SHP77 treated with DMSO at 0.1 percent for 48 hours (cell line): ENCODE measurements at places on chromosomes 1 and 21.

DNA sequence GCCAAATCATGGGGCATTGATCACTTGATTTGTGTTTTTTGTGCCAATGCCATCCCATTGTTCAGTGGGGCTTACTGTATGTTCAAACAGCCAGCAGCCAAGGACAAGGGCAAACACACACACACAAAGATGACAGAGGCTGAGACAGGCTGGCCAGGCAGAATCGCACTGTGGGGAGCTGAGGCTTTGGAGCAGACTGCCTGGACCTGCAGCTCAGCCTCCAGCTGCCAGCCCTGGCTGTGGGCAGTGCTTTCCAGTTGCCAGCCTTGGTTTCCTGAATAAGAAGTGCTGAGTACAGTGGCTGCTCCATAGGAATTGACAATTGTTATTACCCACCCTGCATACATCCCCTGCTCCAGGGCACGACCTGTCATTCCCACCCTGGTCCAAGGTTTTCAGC, 16.9 kb upstream of the PCP4 start:
- no peak for DNase-seq

DNA sequence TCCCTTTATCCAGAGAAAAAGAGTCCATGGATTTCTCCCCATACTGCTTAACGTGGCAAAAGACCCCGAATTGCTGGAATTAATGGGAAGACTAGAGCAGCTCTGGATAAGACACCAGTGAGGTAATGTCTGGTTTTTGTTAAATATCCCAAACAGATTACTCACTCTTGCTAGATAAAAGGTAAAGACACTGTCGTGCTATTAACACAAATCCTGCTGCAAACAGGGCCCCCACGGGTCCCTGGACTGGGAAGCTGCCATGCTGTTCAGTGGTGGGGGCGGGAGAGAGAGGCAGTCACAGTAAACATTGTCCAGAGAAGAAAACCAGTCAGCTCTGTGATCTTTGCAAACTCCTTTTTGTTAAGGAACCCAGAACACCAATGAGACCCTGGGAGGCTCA, 15.2 kb upstream of the SRP9 start:
- no peak for DNase-seq

- no peak for DNase-seq
These were observed 441.5 kb downstream of the SMYD3 start for GRCh38 chr1:246065592-246065991.

GRCh38 chr1:218412171-218412570, 67.0 kb downstream of the TGFB2 start:
- no peak for DNase-seq

GRCh38 chr1:4085546-4085945, 185.5 kb upstream of the C1orf174 start:
- no peak for DNase-seq

DNA sequence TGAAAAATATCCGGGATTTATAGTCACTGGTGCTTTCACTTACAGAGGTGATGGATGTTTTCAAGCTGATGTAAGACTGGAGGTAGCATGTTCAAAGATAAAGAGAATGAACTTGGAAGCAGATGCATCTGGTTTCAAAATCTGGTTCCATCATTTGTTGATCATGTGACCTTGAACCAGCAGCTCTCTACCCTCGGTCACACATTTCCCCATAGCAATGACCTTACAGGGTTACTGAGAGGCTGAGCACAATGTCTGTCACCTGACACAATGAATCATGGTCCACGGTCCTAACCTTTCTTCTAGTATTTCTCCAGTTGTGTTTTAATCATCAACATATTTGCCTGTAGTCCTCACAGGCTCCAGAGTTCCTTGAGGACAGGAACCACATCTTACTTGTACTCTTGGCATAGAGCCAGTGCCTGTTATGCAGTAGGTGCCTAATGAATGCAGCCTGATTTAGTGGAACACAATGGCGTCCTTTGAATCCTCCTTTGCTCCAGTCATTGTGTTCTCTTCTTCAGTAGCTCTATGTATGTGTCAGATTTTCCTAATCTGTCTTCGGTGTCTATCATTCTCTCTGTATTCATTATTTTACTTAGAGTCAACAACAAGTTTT, 667.3 kb downstream of the PTPRU start:
- no peak for DNase-seq

GRCh38 chr1:41242342-41243078, 404 bp upstream of the SCMH1 start:
- no peak for DNase-seq

DNA sequence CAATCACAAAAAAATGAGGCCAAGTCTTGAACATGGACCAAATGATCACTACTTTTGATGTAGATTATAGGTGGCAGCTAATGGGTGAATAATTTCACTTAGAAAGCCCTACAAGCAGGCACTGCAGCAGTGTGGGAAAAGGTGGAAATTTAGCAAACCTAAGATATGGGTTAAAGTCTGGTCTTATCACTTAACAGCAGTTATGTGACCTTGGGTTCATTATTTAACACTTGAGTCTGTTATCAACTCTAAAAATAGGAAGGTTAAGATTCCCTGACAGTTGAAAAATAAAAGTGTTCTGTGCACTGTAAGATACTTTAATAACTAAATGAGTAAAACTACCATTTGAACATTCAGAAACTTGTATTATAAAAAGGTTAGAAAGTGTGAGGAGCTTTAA, 47.5 kb downstream of the SSX2IP start:
- DNase-seq, result no peak

DNA sequence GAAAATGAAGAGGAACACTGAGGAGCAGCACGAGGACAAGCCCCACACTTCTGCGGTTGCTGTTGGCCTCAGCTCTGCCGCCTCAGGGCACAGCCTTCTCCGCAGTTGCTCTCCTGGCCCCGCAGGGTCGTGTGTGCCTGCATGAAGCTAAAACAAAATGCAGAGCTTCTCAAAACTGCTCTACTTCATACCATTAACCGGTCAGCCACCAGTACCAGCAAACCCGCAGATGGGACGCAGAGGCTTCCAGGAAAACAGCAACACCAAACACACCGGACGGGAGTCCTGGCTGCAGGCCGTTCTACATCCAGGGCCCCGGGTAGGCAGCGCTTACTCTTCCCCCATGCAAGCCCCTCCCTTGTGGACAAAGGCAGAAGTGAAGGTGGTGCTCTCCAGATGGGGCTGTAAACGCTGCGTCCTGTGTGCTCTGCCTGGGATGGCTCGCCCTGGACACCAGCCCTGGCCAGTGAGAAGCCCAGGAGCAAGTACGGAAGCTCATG, 7.1 kb upstream of the C1orf159 start:
- no peak for DNase-seq

GRCh38 chr1:209815931-209816341, 10.0 kb upstream of the IRF6 start:
- no peak for DNase-seq

- no peak for DNase-seq
These were observed 2.9 kb downstream of the KRTAP10-2 start for GRCh38 chr21:44548381-44548780.

- no peak for DNase-seq
These were observed 4.6 kb downstream of the RAB3GAP2 start for GRCh38 chr1:220267630-220268029.

DNA sequence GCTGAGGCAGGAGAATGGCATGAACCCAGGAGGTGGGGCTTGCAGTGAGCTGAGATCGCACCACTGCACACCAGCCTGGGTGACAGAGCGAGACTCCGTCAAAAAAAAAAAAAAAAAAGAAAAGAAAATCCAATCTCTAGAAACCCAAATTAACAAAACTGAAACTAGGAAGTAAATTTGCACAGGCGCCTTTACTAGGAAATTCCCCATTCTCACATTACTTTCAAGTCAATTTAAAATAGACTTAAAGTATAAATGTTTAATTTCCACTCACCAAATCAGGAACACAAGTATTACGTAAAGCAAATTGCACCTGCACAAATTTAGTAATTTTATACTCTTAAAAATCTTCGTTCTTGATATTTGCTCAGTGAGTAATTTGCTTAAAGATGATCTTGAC, 67.8 kb upstream of the BCAR3 start:
- DNase-seq, result no peak

- no peak for DNase-seq
These were observed 19.3 kb downstream of the TAL1 start for GRCh38 chr1:47212636-47213229.

GRCh38 chr21:23968722-23969647, 1638.3 kb downstream of the MRPL39 start:
- peak; percentile 89 for DNase-seq

GRCh38 chr1:51963592-51964308, 26.8 kb downstream of the RAB3B start:
- no peak for DNase-seq

DNA sequence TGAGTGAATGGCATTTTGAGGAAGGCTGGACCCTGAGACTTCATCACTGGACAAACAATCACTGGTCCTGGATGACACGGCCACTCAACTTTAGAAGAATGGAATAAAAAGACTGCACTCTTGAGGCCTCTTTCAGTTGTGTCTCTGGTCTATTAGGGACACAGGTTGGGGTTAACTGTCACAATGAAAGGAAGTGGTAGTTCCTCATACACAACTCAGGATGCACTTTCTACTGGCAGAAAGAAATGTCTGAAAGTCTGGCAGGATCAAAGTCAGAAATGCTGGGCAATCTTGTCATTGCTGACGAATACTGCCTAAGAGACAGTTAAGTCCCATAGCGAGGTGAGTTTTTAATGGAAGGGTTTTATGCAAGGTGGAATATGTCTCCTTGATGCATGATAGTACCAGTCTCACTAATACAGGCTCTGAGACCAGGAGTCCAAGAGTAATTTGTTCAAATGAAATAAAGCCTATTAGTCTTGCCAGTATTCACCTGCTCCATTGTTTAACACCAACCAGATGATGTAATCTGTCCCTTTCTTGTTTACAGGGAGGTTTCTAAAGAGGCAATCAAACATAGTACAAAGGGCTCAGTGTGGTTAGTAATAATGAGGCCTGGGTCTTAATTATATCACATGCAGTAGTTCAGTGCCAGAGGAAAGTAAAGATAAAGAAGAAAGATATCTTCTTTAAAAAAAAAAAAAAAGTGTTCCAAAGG, 11.2 kb upstream of the RRP15 start:
- no peak for DNase-seq

DNA sequence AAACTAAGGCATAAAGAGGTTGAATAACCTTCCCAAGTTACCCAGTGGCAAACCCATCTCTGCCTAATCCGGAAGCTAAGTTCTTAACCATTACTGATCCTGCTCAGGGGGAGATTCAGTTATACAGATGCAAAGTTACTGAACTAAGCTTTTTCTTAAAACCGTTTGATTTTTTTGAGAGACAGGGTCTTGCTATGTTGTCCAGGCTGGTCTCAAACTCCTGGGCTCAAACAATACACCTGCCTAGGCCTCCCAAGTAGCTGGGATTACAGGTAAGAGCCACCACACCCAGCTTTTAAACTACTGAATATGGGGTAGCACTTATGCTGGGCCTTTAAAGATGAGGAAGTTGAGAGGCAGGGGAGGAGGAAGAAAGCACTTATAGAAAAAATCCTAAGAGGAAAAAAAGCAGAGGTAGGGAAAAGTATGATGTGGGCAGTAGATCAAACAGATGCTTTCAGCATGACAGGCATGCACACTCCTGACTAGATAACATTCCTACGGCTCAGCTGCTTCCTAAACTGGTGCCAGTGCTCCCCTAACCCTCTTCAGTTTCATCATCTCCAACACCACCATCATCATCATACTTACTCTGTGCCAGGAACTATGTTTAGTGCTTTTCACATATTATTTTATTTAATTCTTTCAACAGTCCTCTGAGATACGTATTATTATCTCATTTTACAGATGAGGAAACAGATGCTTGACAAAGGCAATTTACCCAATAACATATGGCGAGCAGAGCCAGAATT, 5.8 kb downstream of the PAFAH2 start:
- no peak for DNase-seq

DNA sequence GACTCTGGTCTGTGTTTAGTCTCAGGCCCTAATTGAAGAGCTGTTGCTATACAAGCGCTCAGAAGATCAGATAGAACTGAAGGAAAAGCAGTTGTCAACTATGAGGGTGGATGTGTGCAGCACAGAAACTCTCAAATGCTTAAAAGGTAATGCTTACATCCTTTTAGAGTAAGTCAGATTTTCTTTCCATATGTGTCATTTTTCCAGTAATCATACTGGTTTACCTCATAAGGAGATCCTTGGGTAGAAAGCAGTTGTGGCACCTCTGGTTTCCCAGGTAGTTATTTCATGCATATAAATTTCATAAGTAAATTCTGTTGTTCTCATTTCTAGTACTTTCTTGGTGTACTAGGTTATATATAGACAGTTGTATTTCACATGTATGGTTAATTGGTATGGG, 43.0 kb upstream of the TARS2 start:
- no peak for DNase-seq

GRCh38 chr1:172824209-172824608, 165.3 kb downstream of the FASLG start:
- no peak for DNase-seq

DNA sequence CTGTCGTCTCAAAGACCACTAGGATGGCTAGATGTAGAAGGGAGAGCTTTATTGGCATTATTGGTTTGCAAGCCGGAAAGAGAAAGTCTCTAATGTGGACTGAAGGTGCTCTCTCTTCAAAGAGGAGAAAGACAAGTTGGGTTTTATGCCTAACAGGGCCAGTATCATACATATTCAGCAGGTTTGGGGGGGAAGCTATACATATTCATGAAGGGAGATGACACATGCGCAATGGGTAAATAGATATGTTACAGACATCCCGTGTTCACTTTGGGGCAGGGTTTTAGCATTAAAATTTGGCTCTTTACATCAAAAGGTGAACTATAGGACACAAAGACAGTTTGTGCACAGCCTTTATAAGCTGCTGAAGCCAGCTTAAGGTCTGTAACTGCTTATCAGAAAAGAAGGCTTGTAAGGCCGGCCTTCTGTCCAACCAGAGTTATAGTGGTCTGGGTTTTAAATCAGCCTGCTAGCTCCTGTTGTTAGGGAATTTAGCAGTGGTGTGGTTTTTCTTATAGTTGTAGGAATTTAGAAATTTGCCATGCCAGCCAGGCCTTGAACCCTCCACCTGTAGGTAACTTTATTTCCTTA, 46.5 kb upstream of the LRRN2 start:
- DNase-seq, result no peak

- DNase-seq, result no peak
These were observed 2.6 kb upstream of the DVL1 start for GRCh38 chr1:1351511-1352427.

DNA sequence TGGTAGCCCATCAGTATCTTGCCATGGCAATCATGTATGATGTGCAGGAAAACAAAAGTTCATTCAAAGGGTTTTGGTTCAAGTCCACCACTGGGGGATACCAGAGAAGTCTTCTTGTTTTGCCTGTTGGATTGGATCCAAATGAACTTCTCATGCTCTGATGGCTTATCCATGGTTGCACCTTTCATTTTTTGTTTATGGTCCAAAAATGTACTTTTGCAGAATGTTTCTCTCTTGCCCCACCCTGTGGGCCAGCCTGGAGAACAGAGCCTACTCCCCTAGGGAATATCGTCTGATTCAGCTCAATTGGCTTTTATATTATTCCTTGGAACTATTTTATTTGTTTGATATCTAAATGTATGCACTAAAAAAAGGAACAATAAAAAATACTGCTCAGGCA, 20.1 kb upstream of the CLCA1 start:
- DNase-seq, result no peak

DNA sequence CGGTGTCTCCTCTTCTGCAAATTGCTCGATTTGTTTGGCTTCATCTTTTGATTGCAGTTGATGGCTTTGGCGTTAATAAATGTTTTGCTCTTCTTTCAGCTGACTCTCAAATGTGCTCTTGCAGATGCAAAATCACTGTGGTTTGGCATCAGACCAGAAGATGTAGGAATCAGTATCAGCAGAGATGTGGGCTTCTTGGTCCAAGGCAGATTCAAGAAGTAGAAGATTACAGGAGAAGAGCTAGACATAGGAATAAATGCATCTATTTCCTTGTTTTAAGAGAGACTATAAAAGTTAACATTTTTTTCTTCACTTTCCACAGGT, 59.8 kb upstream of the BACH1 start:
- no peak for DNase-seq
